ENCODE measurements at places on chromosomes 2 and 18.

- DNase-seq, result no peak
These were observed 95.4 kb upstream of the FN1 start for GRCh38 chr2:215531284-215531683.

DNA sequence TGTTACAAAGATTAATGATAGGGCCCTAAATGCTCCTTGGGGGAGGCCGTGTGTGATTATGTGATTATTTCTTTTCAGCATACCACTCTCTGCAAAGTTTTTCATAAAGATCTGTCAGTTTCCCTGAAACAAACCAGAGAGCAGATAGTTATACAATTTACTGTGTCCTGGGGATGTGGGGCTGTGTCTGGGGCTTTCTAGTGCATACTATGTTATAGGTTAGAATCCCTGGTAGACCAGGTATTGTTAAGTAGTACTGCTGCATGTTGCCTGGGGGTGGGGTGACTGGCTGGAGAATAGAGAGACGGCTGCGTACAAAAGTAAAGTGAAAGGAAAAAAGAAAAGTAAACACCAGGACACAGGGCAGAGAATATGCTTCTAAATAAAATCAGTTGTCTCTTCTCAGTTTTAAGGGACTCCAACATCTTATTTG lies 3.3 kb upstream of the CCBE1 start:
- DNase-seq, result no peak

DNA sequence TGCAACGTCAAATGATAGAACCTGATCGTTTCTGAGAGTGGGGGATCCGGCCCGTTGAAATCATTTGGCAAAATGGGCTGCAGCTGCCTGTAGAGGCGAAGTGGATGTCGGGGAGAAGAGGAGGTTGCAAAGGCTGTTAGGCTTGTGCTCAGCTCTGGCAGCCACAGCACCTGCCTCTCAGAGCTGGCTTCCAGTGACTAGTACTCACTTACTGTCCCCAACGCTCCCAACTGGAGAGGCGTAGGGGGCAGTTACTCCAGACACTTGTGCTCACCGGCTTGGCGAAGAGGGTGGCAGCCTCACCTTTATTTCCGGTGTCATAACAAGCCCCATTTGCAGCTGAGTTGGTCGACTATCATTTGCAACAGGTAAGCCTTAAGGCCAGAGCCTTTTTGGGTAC lies 37.9 kb downstream of the NCK2 start:
- DNase-seq, result no peak

- DNase-seq, result no peak
These were observed 2.4 kb downstream of the TTN start for GRCh38 chr2:178804791-178805190.

GRCh38 chr18:50460062-50460461 lies 85.2 kb downstream of the SKA1 start:
- no peak for DNase-seq

- no peak for DNase-seq
These were observed 22.6 kb downstream of the CHMP1B start for GRCh38 chr18:11873670-11874340.

GRCh38 chr18:49967171-49967570 lies 153.8 kb upstream of the ACAA2 start:
- no peak for DNase-seq

- no peak for DNase-seq
These were observed 486.0 kb downstream of the ERBB4 start for GRCh38 chr2:212052412-212053159.

DNA sequence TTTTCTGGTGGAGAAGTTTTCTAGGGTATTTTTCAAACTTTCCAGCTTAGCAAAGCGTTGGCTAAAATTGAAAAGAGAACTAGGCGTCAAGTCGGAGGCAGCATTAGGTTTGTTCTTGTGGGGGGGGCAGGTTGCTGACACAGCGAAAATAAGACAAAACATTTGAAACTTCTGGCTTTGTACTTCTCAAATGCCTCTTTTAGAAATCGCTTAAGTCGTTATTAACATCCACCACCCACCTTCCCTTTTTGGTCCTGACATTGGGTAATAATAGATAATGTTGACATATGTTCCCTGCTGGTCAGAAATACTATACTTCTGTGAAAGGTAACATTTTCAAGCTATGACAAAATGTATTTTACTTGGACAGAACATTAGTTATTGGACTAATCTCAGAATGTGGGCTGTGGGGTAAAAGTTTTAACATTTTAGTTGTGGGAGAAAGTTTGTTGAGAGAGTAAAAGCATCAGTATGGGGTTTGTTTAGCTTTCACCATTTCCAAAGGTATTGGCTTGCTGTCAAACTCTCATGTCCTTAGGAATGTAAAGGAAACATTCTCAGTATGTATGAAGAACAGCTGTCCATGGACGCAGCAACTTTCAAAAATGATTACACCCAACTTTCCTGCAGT lies 88.1 kb upstream of the ZEB2 start:
- no peak for DNase-seq

DNA sequence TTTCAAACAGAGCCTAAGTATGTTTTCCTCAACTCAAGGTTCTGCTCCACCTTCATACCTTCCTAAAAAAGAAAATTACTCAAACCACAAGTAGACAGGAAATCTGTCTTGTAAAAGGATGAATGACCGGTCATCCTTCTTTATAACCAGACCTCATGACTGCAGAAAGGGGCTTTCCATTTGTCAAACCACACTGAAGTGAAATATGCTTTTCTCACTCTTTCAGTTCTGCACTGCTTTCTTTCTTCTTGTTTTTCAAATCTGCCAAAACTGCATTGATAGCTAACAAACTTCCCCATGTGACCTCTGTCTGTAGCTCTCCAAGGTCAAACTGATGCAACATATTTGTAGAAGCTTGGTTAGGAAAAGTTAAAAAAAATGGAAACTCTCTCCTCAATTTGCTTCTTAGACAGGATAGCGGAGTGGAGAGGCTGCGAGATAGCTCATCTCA lies 308.9 kb upstream of the CCDC68 start:
- DNase-seq, result no peak

GRCh38 chr18:57210107-57210715 lies 63.3 kb downstream of the BOD1L2 start:
- no peak for DNase-seq

DNA sequence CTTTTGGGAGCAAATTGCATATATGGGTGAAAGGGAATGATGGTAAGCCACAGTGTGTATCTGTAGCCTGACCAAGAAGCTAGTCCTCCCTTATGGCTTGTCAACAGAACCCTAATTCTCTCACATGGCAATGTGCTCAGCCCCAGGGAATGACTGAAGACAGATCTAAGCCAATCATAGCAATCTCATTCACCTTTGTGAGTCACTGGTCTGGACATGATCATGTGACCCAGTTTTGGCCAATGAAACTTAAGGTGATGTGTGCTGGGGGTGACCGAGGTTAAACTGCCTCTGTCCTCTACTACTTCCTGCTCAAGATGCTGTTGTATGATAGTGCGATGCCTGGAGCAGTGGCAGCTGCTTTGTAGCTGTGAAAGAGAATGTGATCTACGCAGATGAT lies 491.2 kb upstream of the HS6ST1 start:
- DNase-seq, result no peak

DNA sequence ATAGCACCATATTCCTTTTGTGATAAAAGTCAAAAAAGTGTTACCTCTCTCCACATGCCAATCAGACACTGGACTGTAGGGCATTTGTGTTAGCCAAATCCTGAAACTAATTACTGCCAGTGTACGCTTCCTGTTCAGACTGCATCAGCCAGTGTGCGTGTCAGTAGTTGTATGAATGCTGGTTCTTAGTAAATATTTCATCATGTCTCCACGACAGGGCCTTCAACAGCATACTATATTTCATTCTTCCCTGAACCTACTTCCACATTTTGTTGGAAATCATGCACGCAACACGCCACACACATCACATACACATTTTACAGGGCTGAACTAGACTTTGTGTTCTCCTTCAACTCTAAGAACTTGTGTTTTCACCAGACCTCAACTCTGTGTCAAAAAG lies 77.5 kb downstream of the EPB41L3 start:
- no peak for DNase-seq

GRCh38 chr2:40220177-40220925 lies 231.5 kb downstream of the SLC8A1 start:
- no peak for DNase-seq

GRCh38 chr2:41827354-41827971 lies 220.4 kb upstream of the PKDCC start:
- no peak for DNase-seq

DNA sequence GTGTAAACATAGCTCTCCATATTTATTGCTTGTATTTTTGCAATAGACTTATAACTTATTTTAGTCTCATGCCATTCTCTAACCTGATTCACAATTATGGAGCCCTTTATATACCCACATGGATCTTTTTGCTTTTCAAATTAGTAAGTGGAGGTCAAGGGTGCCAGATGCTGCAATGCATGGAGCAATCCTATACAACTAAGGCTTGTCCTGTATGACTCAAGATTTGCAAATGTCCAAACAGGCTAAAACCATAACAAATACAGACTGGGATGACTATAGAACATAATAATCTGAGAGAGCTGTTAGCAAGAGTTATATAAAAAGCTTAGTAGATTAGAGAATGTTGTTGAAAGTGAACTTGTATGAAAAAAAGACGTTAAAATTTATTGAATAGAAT lies 690.4 kb upstream of the NRXN1 start:
- no peak for DNase-seq

GRCh38 chr2:156704617-156705016 lies 268.4 kb downstream of the GPD2 start:
- no peak for DNase-seq

DNA sequence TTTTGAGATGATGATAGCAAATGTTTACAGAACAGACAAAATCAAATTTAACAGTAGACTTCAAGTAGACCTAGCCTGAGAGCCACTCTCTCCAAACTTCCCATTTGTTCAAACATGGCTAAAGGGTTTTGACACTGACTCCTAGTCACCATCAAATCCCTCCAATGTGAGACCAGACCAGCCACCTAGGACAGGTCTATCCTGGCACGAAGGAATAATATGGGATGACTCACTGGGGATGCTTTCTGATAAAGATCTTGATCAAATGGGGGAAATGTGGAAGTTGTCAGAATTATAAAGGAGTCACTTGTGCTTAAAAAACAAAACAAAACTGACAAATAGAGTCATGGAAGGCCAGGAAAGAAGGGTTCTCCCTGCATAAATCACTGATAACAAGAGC lies 95.7 kb downstream of the EDAR start:
- no peak for DNase-seq

DNA sequence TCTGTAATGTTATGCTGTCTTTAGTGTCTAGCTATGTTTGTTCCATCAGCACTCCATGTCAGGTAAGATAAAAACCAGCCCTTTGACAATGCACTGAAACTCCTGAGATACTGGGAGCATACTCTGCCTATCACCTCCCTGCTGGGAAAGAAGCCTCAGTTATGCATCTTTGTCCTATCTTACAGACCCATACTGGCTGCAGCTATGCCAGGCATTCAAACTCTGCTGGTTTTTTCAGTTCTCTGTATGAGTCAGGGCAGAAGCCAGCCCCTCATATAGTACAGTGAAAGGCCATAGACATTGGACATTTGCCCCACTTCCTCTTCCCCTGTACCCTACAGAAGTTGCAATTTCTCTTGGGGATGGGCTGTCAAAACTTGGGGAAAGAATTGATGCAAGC lies 181.1 kb upstream of the RGPD4 start:
- no peak for DNase-seq

- no peak for DNase-seq
These were observed 65.6 kb downstream of the ATP8B1 start for GRCh38 chr18:57737400-57738060.

GRCh38 chr2:240563951-240564560 lies 3.9 kb downstream of the DUSP28 start:
- DNase-seq, result no peak

Data from T-helper 9 cell (primary cell).